ENCODE measurements at places on chromosomes 5 and 9.

DNA sequence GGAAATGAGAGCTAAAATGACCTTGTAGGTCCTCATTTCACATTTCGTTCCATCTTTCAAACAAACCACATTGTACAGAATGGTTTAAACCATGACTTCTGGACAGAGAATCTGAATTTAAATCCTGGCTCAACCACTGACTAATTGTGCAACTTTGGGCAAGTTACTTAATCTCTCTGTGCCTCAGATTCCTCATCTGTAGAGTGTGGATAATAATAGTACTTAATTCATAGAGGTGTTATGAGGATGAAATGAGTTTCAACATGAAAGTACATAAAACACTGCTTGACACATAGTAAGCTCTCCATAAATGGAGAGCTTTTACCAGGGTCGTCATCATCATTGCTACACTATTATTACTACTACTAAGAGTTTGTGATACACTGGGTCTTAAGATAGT is 46.3 kb upstream of the FOXE1 start:
- no peak for DNase-seq

- DNase-seq: no peak
Measured at GRCh38 chr9:38668791-38669466, 48.5 kb upstream of the ANKRD18A start.

GRCh38 chr9:4486176-4486575 is 4.1 kb upstream of the SLC1A1 start:
- no peak for DNase-seq

DNA sequence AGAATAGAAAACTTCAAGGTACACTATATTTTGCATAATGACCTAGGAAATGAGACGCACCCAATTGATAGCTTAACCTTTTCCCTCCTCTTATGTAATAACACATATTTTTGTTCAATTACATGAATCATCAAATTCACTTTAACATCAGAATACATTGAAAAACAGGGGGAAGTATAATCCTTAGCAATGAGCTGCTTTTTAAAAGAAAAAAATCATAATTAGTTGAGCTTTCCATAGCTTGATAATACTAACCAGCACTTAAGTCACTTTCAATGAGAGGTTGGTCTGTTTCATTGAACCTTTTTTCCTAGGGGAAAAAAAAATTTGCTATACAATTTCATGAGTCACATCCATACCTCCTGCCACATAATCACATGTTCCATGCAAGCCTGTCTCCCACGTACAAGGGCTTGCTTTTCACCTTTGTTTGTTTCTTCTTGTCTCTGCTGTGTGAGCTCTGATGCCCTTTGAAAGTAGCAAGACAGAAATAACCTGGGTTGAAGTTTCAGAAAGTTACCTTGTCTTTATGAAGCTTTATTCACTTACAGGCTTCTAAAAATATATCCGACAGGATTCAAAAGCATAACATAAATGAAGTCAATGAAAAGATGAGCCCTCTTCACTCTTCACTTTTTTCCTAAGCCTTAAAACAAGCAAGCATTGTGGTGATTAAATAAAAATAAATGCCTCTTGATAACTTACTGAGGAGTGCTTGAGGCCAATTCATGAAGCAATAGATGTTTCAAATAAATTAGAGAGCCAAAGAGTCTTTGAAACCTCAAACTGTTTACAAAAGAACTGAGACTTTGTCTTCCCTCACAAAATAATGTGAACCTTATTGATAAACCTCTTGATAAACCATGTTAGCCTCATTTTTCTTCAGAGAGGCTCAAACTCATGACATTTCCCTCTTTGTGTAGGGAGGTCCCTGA is 108.5 kb downstream of the FEM1C start:
- no peak for DNase-seq

DNA sequence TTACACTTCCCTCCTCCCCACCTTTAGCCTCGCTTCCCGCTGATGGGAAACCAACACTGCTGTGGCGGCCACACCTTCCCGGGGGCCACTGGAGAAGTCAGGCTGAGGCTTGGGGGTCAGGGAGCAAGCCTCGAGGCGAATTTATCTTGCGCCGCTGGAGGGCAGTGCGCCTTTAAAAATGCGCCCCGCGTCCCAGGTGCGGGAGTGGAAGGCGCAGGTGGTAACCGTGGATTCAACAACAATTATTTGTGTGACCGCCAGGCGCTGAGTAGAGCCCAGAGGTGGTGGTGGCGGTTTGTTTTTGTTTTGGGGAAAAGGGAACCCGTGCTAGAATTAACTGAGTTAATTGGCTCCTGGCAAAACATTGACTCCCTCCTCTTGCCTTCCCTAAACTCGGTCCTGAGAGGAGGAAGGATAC is 1.1 kb downstream of the CFAP77 start:
- DNase-seq: peak; percentile 2

DNA sequence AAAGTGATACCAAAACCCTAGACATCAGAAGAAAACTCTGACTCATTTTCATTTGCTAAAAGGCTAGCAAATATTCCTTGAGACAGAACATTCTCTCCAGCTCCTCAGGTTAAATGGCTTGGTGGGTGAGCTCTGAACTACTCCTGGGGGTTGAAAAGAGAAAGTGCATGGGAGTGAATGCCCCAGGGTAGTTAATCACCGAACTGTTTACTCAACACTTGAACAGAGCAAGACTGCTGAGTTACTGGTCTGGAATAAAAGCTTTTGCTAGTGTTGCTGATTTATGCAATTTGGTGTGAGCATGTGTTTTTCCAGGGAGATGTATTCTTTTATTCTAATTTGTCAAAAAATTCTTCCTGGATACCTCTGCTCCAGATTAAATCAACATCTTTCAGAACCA is 88.3 kb upstream of the PRDM9 start:
- DNase-seq: no peak

DNA sequence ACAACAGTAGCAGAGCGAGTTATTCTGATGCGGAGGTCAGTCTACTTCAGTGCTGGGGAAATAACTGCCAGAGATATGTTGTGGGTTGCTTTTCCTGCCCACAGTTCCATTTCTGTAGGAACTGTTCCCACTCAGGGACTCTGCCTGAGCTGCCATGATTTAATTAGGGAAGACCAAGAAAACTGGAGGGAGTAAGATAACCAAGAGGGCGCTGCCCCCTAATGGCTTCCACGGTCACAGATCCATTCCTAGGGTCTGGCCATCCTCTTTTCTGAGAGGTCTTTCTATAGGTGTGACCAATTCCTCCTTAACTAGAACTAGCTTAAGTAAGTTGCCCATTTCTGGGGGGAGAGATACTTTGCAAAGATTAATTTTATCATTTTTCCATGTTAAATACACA is 125.9 kb downstream of the APBA1 start:
- no peak for DNase-seq

DNA sequence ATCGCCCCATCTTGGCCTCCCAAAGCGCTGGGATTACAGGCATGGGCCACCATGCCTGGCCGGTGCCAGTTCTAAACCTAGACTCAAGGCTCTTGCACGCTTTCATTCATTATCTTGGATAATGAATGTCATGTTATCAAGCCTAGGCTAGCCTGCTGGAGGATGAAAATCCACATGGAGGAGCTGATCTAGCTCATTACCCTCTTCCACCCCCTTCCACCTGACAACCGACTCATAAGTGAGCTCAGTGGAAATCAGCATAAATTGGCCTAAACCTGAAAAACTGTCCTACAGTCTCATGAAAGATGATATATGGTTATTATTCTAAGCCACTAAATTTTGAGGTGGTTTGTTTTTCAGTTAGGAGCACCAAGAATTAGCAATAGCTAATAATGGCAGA is 3.6 kb upstream of the TGFBR1 start:
- DNase-seq: no peak

DNA sequence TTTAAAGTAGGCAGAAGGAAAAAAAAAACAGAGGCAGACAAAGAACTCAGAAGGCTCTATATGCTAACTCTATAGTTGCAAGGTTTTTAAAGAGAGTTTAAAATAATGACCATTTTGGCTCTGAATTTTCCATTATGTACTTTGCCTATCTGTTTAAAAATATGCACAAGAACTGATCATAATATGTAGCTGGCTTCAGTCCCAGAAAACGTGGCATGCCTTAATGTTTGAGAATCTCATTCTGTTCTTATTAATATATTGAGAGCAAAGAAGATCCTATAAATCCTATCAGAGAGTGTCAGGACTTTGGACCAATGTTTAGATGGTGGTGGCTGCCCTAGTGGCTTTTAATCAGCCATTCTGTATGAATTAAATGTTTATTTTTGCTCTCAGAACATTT is 121.5 kb downstream of the JMY start:
- no peak for DNase-seq

GRCh38 chr5:13957032-13957645 is 12.7 kb upstream of the DNAH5 start:
- DNase-seq: no peak

DNA sequence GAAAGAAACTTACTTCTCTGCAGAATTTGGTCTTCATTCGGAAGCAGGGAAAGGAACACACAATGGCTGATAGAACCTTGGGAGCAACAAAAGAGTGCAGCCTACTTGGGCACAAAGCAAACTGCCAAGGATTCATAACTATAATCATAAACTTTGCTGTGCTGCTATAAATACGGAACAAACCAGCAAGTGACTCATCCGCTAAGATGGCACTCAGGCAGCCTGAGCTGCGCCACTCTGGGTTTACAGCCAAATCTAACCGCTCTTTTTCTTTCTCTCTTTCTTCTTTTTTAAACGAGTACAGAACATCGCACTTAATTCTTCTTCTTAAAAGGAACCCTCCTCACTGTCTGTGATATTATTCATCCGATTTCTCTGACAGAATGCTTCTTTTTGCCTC is 81.1 kb downstream of the PTPN3 start:
- DNase-seq: no peak

DNA sequence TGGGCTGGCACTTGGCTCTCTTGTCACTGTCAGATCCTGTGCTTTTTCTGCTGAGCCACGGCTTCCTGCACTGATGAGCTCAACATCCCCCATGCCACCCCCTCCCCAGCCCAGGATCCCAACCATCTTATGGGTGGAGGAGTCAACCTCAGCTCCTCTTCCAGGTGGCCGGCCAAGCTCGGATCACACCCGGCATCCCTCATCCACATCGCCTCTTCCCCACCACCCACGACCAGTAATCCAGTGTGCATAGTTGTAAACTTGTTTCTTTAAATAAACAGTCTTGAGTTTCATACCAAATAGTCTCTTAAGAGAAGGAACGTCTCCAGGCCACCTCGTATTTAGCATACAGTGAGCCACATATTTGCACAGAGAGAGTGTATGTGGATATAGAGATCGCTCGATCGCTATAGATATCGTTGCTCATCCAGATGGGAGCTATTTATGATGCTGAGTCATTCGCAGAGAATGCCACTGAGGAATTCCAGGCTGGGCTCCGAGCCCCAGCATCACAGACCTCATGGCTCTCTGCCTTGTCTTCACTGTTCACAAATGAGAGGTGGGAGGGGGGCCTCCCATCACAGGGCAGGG is 61.8 kb upstream of the CPLX2 start:
- DNase-seq: no peak

DNA sequence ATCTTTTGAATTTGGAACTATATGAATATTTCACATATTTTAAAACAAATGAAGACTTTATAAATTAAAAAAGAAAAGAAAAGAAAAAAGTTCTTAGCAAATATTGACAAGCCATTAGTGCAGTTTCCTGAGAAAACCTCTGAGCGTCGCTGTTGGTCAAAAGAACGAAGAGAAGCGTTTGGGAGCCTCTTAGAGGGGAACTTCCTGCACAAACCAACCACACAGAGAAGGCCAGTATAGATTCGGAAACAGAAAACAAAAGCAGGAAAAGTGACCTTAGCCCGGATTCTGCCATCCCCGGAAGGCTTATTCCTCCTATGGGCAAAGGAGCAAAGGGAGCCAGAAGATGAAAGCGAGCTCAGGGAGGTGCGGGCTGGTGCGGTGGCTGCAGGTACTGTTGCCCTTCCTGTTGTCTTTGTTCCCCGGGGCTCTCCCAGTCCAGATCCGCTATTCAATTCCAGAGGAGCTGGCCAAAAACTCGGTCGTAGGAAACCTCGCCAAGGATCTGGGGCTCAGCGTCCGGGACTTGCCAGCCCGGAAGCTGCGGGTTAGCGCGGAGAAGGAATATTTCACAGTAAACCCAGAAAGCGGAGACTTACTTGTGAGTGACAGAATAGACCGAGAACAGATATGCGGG is at the start of gene PCDHGB2:
Gene PCDHGB2, plus strand, starts transcription at position 205 of the 637 bp plus-strand sequence. Its CDS starts 142 bp downstream, at position 347.
- DNase-seq: no peak

DNA sequence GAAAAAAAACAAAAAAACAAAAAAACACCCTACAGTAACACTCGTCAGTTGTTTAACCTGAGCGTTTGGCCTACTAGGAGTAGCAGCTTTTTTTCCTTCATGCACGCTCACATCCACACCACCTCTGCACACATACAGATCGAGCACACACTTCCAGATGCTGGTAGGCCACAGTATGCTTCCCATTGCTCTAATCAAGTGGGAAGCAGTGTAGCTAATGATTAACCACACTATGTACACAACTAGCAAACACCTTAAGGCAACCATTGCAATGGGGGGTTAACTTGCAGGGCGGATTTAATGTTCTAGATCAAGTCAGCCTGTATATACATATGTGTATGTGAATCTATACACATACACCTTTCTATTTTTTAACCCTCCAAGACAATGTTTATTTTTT is 65.5 kb upstream of the GLRX start:
- DNase-seq: no peak

- DNase-seq: no peak
Measured at GRCh38 chr9:91162311-91162710, 199.4 kb downstream of the AUH start.

DNA sequence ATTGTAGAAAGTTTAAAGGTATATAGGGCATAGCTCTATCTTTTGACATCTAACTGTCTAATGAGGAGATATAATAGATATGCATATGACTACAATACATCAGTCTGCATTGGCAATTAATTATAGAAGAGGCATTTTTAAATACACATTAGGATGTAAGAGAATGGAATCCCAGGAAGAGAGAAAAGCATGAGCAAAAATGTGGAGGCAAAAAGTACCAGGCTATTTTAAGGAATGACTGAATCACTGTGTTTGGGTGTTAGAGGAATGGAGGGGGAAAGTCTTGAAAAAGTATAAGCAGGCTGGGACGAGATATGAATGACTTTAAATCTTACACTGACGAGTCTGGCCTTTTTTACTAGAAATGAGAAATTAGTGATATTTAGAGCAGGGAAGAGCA is 138.4 kb upstream of the ZNF462 start:
- DNase-seq: no peak

GRCh38 chr9:124786881-124787573 is 10.1 kb downstream of the OLFML2A start:
- DNase-seq: no peak

DNA sequence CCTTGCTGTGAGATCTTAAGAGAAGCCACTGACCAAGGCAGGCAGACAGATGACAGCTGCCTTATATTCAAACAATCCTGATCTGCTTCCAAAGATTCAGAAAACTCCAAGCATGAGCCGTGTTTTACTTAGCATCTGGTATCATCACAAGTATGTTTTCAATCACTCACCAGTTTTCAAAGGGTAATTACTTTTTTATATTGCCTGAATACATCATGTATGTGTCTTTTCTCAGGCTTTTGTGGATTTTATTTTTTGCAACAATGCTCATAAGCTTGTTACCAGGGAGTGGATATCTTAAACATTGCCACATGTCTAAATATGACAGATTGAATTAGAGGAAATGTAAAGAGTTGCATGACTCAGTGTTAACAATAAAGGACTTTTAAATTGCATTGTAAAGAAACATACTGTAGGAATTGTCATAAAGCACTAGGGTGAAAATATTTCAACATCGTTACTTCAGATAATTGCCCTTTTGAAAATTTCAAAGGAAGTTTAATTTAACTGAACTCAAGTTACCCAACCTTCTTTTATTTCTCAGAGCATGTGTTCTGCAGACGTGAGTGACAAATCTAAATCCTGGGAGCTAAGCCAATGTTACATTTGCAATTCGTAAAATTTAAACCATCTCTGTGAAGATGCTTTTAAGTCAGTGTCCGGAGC is 326.1 kb downstream of the PLK2 start:
- no peak for DNase-seq
